ENCODE measurements at places on chromosomes 5 and 9. TPM values are rescaled to one million over a fixed set of nuclear protein-coding genes. Genes with fewer than 3 reads are reported as not detected.

Gene MEF2C
- 2.2 TPM for total RNA-seq

Gene ZCCHC10
- 16.0 TPM for total RNA-seq

Gene PCDHB14
- not detected for total RNA-seq

Gene TMEM252
- total RNA-seq: not detected

Gene TIGD6
- 7.4 TPM for total RNA-seq

Gene ANKRD18B
- total RNA-seq: not detected

- H3K36me3 ChIP-seq: no peaks in the 10 kb centered on the region
- no peaks in the 10 kb centered on the region for H3K27me3 ChIP-seq
- H3K4me3 ChIP-seq: no peak overlapping the region
- H3K4me1 ChIP-seq: no peaks in the 10 kb centered on the region
These were observed 563.6 kb upstream of the CTNND2 start for GRCh38 chr5:12467799-12468198.

GRCh38 chr5:56389261-56389660, 156.1 kb upstream of the ANKRD55 start:
- no peak for DNase-seq
- H3K4me3 ChIP-seq: no peak overlapping the region
- no peaks in the 10 kb centered on the region for H3K4me1 ChIP-seq
- H3K27me3 ChIP-seq: no peaks in the 10 kb centered on the region
- H3K27ac ChIP-seq: no peak overlapping the region

- no peak overlapping the region for H3K4me3 ChIP-seq
- H3K4me1 ChIP-seq: no peaks in the 10 kb centered on the region
- no peak for DNase-seq
- H3K27me3 ChIP-seq: no peaks in the 10 kb centered on the region
- H3K36me3 ChIP-seq: no peaks in the 10 kb centered on the region
These were observed 772.1 kb upstream of the DMAC1 start for GRCh38 chr9:8571643-8572042.

GRCh38 chr9:75133396-75133795, 45.1 kb downstream of the OSTF1 start:
- peak overlapping the region; percentile 32 for H3K27ac ChIP-seq
- H3K36me3 ChIP-seq: peaks cover 43% of the 10 kb centered on the region
- no peak overlapping the region for H3K4me3 ChIP-seq
- no peaks in the 10 kb centered on the region for H3K27me3 ChIP-seq

- H3K27me3 ChIP-seq: peaks cover 3% of the 10 kb centered on the region
- no peaks in the 10 kb centered on the region for H3K36me3 ChIP-seq
- no peaks in the 10 kb centered on the region for H3K4me1 ChIP-seq
- H3K27ac ChIP-seq: no peak overlapping the region
These were observed 125.1 kb upstream of the FST start for GRCh38 chr5:53355316-53355715.

GRCh38 chr9:96423322-96423984, 5.3 kb upstream of the ZNF367 start:
- no peak overlapping the region for H3K27ac ChIP-seq
- H3K4me3 ChIP-seq: no peak overlapping the region
- no peaks in the 10 kb centered on the region for H3K36me3 ChIP-seq
- peaks cover 31% of the 10 kb centered on the region for H3K4me1 ChIP-seq
- DNase-seq: no peak

GRCh38 chr5:109700516-109701153, 10.9 kb downstream of the MAN2A1 start:
- peaks cover 44% of the 10 kb centered on the region for H3K4me1 ChIP-seq
- no peak overlapping the region for H3K4me3 ChIP-seq
- no peaks in the 10 kb centered on the region for H3K36me3 ChIP-seq
- H3K27me3 ChIP-seq: no peaks in the 10 kb centered on the region
- no peak overlapping the region for H3K27ac ChIP-seq

- no peaks in the 10 kb centered on the region for H3K27me3 ChIP-seq
- H3K36me3 ChIP-seq: no peaks in the 10 kb centered on the region
- DNase-seq: no peak
- H3K4me1 ChIP-seq: no peaks in the 10 kb centered on the region
These were observed 202.1 kb downstream of the TSSK1B start for GRCh38 chr5:113232667-113233066.

GRCh38 chr5:159619826-159620225, 289.5 kb upstream of the IL12B start:
- no peak overlapping the region for H3K4me3 ChIP-seq
- no peak for DNase-seq
- H3K27ac ChIP-seq: no peak overlapping the region
- no peaks in the 10 kb centered on the region for H3K4me1 ChIP-seq
- H3K36me3 ChIP-seq: no peaks in the 10 kb centered on the region
- H3K27me3 ChIP-seq: no peaks in the 10 kb centered on the region

- no peaks in the 10 kb centered on the region for H3K27me3 ChIP-seq
- peak overlapping the region; percentile 65 for H3K27ac ChIP-seq
- peaks cover 10% of the 10 kb centered on the region for H3K4me1 ChIP-seq
- peak; percentile 60 for DNase-seq
- peaks cover 28% of the 10 kb centered on the region for H3K36me3 ChIP-seq
These were observed 61.3 kb downstream of the SECISBP2 start for GRCh38 chr9:89379508-89380115.

GRCh38 chr5:66565878-66566277, 30.3 kb upstream of the MAST4 start:
- H3K27ac ChIP-seq: no peak overlapping the region
- no peaks in the 10 kb centered on the region for H3K4me1 ChIP-seq
- DNase-seq: no peak
- H3K36me3 ChIP-seq: no peaks in the 10 kb centered on the region

DNA sequence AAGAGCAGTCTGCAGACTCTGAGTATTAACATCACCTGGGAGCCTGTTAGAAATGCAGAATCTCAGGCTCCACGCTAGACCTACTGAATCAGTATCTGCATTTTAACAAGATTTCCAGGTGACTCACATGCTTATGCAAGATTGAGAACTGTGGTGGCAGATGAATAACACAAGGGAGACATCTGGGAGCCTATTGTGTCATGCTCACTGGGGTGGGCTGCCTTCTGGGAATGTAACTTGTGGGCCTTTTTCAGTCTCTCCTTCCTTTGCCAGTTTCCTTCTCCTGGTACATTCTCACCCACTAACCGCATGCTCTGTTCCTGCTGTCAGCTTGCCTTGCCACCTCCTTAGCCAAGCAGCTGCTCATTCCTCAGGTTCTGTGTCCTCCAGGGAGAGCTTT, 176.6 kb upstream of the C9orf72 start:
- DNase-seq: no peak
- no peak overlapping the region for H3K27ac ChIP-seq
- H3K36me3 ChIP-seq: no peaks in the 10 kb centered on the region
- H3K4me3 ChIP-seq: no peak overlapping the region

- no peak overlapping the region for H3K27ac ChIP-seq
- no peaks in the 10 kb centered on the region for H3K36me3 ChIP-seq
- H3K27me3 ChIP-seq: no peaks in the 10 kb centered on the region
- no peak overlapping the region for H3K4me3 ChIP-seq
- H3K4me1 ChIP-seq: no peaks in the 10 kb centered on the region
These were observed 33.7 kb downstream of the CENPP start for GRCh38 chr9:92359394-92359995.

DNA sequence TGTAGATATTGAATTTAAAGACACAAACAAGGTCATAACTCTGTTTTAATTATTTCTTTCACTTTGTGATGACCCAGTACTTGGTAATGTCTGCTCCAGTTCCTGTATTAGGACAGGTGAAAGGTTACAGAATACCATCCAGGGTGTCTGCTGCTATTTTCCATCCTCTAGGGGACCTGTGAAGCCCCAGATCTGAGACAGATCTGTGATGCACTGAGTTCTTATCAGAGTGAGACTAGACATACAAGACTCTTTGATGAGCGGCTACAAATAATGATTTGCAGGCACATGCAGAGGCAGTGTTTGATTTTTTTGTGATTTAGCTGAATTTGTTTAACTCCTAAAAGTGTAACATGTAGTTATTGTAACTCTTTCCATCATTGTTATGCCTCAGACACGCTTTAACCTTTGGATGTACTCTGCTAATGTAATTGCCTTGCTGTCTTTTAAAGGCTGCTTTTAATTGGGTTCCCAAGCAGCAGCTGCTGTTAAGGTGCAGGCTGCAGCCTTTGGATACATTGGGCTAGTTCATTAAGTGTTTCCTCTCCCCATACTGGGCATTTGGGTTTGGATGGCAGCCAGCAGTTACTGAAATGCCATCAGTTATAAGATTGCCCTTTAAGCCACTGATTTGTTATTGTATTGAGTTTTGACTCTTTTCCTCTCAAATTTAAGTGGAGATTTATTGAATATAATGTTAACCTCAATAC, 63.3 kb downstream of the RASGRF2 start:
- H3K36me3 ChIP-seq: no peaks in the 10 kb centered on the region
- H3K4me3 ChIP-seq: no peak overlapping the region
- no peak overlapping the region for H3K27ac ChIP-seq
- H3K4me1 ChIP-seq: peaks cover 47% of the 10 kb centered on the region
- DNase-seq: no peak

GRCh38 chr5:133603711-133604110, 8.6 kb downstream of the FSTL4 start:
- no peak overlapping the region for H3K27ac ChIP-seq
- no peak overlapping the region for H3K4me3 ChIP-seq
- no peaks in the 10 kb centered on the region for H3K27me3 ChIP-seq
- H3K36me3 ChIP-seq: no peaks in the 10 kb centered on the region

DNA sequence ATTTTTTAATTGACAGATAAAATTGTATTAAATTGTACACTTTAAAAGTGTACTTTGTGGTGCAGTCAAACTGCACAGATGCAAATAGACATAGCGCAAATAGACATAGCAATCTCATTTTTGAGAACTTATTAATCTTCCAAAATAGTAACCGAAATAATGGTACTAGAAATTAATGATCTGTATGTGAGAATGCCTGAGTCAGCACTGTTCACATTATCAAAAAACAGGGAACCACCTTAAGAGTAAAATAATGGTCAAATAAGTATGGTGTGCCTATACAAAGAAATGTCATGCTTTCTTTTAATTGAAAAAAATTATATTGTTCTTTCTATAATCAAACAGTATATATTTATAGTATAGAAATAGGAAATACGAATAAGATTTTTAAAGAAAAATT, 461.9 kb downstream of the EFNA5 start:
- H3K4me3 ChIP-seq: no peak overlapping the region
- DNase-seq: no peak
- no peaks in the 10 kb centered on the region for H3K36me3 ChIP-seq
- H3K4me1 ChIP-seq: no peaks in the 10 kb centered on the region
- H3K27me3 ChIP-seq: no peaks in the 10 kb centered on the region

DNA sequence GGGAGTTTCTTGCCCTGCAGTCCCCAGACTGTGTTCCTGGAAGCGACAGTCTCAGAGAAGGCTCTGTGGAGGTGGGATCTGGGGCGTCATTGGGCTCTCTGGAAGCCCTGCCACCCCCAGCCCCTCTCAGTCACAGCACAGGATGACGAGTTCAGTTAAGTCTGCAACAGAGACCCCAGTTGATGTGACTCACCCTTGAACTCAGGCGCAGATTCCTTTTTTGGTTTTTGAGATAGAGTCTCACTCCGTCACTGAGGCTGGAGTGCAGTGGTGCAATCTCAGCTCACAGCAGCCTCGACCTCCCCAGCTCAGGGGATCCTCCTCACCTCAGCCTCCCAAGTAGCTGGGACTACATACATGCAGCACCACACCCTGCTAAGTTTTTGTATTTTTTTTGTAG, 8.3 kb downstream of the HRH2 start:
- no peaks in the 10 kb centered on the region for H3K27me3 ChIP-seq
- no peak overlapping the region for H3K27ac ChIP-seq
- H3K4me3 ChIP-seq: no peak overlapping the region
- no peaks in the 10 kb centered on the region for H3K4me1 ChIP-seq

DNA sequence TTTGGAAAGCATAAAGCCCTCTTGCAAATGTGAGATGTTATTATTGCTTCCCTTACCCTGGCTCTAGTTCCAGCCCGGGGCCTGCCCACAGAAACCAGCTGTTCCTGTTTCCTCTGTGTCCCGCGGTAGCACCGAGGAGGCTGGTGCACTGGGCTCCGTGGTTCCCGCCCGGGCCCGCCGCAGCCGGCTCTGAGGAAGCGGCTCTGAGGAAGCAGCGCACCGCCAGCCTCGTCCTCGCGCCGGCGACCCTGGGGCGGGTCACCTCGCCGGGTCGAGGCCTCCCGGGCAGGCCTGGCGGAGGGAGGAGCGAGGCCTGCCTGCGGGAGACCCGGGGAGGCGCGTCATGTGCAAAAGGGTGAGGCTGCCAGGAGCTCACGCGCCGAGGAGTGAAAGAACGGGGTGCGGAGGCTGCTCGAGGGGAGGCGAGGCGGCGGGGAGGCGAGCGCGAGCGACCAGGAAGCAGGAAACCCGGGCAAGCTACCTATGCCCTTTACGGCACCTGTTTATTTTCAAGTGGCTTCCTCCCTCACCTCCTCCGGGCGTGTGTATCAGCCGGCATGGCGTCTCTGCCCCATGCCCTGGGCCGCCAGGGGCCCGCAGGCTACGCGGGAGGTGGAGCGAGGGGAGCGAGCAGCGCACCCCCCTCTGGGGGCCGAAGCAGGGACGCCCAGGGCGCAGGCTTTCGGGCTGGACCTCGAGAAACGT, 61.3 kb upstream of the MEGF10 start:
- no peaks in the 10 kb centered on the region for H3K27me3 ChIP-seq
- DNase-seq: peak; percentile 50
- peak overlapping the region; percentile 62 for H3K27ac ChIP-seq
- no peaks in the 10 kb centered on the region for H3K36me3 ChIP-seq
- H3K4me1 ChIP-seq: no peaks in the 10 kb centered on the region

DNA sequence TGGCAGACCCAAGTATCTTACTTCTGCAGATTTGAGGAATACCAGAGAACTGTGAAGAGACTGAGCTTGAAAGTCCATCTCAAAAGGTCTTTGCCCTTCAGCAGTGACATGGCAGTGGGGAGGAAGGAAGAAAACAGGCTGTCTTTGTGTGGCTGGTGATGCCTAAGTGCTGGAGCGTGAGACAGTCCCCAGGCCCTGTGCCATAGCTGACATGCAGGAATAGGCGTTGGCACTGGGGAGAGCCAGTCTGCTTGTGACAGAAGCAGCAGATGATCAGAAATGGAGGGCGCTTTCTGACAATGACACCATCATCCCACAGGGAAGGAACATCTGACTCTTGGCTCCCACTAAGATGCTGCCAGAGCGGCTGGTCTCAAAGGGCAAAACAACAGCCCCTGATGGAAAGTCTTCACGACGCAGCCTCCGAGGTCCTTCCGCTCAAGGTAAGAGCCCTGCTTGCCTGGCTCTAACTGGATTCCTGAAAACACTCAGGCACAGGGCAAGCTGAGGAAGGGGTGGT, 15.5 kb upstream of the GLRX start:
- H3K4me3 ChIP-seq: no peak overlapping the region
- H3K27me3 ChIP-seq: no peaks in the 10 kb centered on the region
- H3K27ac ChIP-seq: no peak overlapping the region
- H3K36me3 ChIP-seq: no peaks in the 10 kb centered on the region
- no peak for DNase-seq

DNA sequence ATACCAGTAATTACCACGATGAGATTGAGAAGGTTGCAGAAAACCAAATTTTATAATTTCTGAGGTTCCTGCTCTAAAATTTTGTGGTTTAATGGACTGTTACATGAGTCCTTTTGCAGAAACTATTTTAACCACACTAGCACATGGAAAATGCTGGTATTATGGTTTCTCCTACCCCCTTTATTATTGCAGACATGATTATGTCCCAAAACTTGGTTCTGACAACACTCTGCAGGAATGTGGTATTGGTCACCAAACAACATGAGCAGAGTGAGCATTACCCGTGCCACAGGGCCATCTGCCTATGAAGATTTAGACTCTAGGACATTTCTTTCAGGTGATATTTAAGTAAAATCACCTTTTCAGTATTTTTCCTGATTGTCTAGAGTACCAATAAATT, 2.8 kb upstream of the ECM2 start:
- H3K4me1 ChIP-seq: no peaks in the 10 kb centered on the region
- no peaks in the 10 kb centered on the region for H3K27me3 ChIP-seq
- no peaks in the 10 kb centered on the region for H3K36me3 ChIP-seq
- no peak overlapping the region for H3K27ac ChIP-seq
- H3K4me3 ChIP-seq: no peak overlapping the region
- DNase-seq: no peak
